ENCODE measurements at places on chromosomes 4 and X. TPM values are rescaled to one million over a fixed set of nuclear protein-coding genes. Genes with fewer than 3 reads are reported as not detected.

- DNase-seq: peak; percentile 52
Observed at GRCh38 chr4:12319765-12320164, 891.1 kb upstream of the HS3ST1 start.

- peak; percentile 84 for DNase-seq
Observed at GRCh38 chr4:55318175-55319129, 27.6 kb upstream of the SRD5A3 start.

- peak; percentile 47 for DNase-seq
Observed at GRCh38 chrX:56729152-56729850, at the start of gene NBDY. Gene NBDY (plus strand): TSS chrX:56729243. CDS start chrX:56729354, 111 bp downstream.

- no peak for DNase-seq
Observed at GRCh38 chr4:13710246-13710885, 82.8 kb upstream of the BOD1L1 start.

GRCh38 chrX:103254171-103254824 lies 657 bp downstream of the TCEAL8 start:
- peak; percentile 43 for DNase-seq

DNA sequence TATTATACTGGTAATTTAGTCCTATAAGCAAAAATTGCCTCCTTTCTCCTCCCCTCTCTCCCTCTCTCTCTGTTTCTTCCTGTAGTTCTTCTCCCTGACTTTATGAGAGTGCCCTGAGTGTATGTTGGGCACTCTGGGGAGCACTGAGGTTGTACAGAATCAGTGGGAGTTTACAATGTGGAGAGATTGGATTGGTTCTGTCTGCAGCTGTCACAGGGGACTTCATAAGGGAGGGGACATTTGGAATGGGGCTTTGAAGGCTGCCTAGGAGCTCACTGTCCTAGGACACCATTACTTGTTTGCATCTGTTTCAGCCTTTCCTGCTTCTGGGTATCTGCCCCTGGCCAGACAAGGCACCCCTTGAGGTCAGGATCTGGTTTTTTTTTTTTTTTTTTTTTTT lies 22.9 kb downstream of the SH3TC1 start:
- DNase-seq: no peak

Gene GPAT3
- 10.7 TPM for total RNA-seq

Gene ASMT
- not detected for total RNA-seq

Gene SORCS2
- 0.27 TPM for total RNA-seq

Gene FAM9B
- not detected for total RNA-seq

Data from fibroblast of the aortic adventitia (primary cell).